ENCODE measurements at places on chromosomes 4 and X.

DNA sequence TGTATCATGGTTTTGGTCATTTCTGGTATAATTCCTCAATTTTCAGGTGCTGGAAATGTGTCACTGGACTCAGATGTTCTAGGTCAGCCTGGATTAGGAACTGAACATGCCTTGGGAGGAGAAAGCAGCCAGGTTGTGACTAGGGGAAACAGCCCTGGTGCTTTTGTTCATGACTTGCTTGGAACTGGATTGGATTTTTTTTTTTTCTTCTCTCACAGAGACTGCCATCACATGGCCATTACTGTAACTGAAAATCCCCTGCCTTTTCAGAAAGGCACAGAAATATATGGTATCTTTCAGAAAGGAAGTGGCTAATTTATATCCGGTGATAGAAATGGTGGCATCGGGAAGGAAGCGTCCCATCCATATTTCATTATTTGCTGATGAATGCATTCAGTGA, 34.6 kb downstream of the SEPTIN11 start:
- DNase-seq, result peak; percentile 34

GRCh38 chr4:15410750-15411149, 17.1 kb upstream of the C1QTNF7 start:
- DNase-seq, result no peak

GRCh38 chr4:109410776-109411175, 22.8 kb upstream of the SEC24B start:
- peak; percentile 36 for DNase-seq

DNA sequence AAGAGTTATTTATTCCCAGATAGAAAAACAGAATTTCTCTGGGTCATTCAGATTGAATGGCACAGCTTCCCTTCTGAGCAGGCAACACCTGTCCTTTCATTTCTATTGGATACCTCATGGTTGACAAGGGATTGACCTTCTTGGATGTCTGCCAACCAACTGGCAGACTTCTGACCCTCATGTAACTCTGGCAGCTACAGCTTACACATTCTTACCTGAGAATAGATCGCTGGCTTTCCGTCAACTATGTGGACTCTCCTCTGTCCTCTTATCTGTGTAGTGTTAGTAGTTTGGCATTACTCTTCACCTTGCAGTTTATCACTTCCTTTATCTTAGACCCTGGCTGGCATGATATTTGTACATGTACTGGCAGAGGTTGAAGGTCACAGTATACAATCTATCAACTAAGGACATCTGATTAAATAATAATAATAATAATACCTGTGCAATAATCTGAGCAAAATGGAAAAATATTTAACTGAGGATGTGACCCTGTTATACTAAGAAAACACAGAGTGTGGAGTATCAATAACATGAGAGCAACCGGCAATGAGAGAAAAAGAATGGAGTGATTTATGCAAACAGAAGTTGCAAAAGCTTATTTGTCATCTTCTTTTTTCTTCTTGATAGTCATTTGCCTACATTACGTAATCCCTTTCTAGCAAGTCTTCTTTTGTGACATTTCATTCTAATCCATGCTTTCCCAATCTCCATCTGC, 1118.2 kb downstream of the ARAP2 start:
- DNase-seq, result no peak

DNA sequence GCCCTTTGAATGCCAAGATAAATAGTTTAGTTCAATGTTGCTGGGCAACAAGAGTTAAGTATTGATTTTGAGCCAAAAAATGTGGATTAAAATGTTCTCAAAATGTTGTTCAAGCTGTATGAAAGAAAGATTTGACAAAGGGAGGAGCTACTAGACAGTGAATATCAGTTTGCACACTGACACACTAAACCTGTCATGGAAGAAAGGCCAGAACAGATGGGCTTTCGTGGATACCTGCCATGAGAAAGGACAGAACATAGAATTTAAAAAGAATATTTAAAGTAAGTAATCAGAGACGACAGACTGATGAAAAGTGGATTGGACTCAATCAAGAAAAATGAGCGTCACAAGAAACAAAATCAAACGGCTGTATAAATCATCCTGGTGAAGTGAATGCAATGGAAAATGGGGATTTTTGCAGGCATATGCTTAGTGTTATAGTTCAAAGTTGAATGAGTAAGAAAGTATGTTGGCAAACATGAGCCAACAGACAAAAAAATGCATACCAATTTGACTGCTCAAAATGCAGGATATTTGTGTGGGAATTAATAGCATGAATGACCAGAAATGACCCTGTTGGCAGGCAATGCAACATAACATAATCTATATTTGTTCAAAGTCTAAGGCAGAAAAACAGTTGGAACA, 7.4 kb downstream of the PCDH18 start:
- DNase-seq, result no peak

DNA sequence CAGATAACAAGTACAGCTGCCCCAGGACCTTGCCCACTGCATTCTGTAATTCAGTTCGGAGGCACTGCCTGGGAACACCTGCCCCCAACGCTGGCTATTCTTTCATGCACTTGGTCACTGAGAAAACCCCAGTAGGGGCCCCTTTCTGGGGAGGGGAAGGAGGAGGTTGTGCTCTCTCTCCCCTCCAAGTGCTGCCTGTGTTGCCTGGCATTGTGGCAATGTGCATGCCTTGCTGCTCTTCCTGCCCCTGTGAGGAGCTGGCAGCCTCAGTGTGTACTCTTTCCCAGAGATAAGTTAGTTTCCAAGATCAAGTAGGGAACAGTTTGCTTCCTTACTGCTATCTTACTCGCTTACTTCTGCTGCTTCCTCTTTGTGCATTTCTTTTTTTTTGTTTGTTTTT, 90.8 kb downstream of the AASDH start:
- DNase-seq, result no peak

DNA sequence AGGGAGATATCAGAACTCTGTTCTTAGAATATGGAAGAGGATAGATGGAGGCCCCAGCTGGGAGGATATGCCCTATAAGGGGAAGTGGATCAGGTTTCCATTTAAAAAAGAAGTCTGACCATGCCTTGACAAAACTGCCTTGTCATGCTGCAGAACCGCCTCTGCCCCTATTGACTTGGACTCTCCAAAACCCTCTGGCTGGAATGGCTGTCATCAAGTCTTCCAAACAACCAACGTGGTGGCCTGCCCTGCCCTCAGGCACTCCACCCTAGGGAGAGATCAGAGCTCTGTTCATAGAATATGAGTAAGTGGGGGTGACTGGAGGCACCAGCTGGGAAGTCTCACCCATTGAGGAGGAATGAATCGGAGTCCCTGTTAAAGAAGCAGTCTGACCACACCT, 114.9 kb downstream of the VSIG4 start:
- peak; percentile 32 for DNase-seq

DNA sequence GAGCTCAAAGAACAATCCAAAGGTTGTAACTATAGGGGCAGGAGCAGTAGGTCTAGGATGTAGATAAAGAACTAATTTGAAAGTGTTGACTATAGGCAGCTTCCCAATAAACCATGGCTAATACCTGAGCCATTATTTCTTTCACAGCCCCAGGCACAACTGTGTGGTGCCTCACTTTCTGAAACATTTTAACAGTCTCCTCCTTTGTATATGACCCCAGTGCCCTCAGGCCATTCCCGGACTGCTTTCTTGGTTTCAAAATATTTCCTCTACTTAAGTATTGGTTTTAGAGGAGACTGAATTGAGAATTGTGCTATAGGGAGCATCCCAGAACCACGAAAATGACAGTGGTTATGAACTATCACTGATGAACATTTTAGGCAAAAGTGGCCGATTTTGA, 728.7 kb downstream of the IL1RAPL1 start:
- peak; percentile 66 for DNase-seq

GRCh38 chr4:116374815-116375214, 710.6 kb downstream of the TRAM1L1 start:
- no peak for DNase-seq

GRCh38 chrX:136209016-136209738, 42.0 kb downstream of the MAP7D3 start:
- DNase-seq, result peak; percentile 53

DNA sequence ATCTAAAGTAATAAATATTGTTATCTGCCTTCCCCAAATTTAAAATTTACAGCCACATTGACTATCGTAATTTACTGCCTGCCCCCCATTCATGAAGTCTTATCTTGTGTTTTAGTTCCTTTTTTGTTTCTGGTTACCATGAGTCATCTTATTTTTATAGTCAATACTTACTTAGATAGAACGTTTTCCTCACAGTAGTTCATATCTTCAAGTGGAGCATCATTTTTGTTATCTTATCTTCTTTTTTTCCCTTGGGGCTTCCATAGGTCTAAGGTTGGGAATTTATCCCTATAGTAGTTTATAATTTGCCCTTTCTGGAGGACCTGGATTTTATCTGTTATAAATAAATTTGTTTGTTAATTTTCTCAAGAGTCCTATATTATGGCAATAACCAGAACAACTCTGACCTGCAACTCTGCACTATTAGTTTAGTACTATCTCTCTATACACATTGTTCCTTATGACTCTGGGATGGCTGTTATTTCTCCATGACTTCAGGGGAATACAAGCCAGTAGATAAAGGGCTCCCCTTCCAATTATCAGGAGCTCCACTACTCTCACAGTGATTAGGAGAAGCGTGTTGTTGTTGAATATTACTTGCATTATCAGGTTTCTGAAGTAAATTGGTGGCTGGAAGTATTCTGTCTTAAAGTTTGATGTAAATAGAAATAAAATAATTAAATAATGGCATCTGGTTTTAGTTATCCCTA, 330.6 kb downstream of the GALNTL6 start:
- DNase-seq, result no peak

GRCh38 chr4:79472036-79472435, 64.0 kb upstream of the GK2 start:
- DNase-seq, result no peak

DNA sequence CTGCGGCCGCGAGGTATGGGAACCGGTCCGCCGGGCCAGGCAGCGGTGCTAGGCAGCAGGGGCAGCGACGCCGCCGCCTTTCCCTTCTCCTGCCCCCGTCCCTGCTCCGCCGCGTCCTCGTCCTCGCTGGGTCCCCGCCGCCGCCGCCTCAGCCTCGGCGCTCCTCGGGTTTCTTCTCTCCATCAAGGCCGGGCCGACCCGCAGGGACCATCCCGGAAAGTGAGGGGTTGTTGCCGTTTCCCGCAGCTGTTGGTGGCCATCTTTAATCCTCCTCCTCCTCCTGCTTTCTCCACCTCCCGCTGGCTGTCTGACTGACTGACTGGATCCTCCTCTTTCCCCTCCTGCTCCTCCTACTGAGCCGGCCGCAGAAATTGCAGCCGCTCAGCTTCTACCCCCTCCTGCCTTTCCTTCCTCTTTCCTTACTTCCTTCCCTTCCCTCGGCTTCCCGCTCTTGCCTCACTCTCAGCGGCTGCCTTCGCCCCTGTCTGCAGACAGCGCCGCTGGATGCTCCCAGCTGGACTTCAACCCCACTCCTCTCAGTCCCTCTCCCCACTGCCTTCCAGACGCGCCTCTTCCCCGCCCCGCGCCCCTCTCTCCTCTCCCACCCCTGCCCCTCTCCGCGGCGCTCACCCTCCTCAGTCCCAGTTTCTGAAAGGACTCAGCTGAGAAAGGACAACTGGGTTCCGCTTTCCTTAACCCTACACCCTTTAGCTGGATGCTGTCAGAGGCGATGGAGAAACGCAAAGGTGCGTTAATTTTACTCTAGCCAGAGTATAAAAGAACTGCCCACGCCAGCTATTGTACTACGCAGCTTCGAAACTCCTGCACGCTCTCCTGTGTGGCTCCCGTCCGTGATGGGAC, at the start of gene WDFY3:
TSS of gene WDFY3 (minus strand) at position 309 of the 861 bp plus-strand sequence. CDS start 106,099 bp downstream, outside the sequence.
- peak; percentile 88 for DNase-seq

- no peak for DNase-seq
Measured at GRCh38 chr4:28277931-28278330, 1417.3 kb downstream of the STIM2 start.

DNA sequence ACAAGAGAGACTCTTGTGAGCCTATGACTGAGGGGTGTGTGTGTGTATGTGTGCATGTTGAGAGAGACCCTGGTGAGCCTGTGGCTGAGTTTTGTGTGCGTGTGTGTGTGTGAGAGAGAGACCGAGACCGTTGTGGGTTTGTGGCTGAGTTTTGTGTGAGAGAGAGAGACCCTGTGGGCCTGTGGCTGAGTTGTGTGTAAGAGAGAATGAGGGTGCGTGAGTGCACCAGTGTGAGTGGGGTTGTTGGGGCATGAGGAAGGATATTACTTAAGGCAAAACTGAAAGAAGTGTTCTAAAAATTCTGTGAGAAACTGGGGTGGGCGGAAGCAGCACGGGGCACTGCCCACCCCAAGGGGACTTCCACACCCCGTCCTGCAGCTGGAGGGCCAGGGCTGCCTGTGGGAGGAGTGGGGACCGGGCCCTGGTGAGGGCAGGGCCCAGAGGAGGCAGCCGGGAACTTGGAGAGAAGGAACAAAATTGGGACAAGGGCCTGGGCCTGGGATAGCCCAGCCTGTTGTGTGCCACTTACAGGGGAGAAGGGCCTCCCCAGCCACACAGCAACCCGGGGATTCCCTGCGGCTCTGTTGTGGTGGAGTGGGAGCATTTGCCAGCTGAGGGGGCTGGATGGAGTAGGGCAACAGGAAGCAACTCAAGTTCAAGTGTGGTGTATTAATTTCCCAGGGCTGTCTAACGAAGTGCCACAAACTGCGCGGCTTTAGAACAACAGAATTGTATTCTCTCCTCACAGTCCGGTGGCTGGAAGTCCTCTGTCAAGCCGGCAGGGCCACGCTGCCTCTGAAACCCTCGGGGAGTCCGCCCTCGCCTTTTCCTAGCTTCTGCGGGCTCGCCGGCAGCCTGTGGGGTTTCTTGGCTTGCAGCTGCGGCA, 22.1 kb downstream of the TMEM131L start:
- no peak for DNase-seq

GRCh38 chrX:10106806-10107205, 50.0 kb upstream of the CLCN4 start:
- no peak for DNase-seq

GRCh38 chrX:41142130-41142910, 57.1 kb downstream of the USP9X start:
- DNase-seq, result no peak

GRCh38 chrX:134484039-134484438, 24.1 kb downstream of the HPRT1 start:
- peak; percentile 70 for DNase-seq

DNA sequence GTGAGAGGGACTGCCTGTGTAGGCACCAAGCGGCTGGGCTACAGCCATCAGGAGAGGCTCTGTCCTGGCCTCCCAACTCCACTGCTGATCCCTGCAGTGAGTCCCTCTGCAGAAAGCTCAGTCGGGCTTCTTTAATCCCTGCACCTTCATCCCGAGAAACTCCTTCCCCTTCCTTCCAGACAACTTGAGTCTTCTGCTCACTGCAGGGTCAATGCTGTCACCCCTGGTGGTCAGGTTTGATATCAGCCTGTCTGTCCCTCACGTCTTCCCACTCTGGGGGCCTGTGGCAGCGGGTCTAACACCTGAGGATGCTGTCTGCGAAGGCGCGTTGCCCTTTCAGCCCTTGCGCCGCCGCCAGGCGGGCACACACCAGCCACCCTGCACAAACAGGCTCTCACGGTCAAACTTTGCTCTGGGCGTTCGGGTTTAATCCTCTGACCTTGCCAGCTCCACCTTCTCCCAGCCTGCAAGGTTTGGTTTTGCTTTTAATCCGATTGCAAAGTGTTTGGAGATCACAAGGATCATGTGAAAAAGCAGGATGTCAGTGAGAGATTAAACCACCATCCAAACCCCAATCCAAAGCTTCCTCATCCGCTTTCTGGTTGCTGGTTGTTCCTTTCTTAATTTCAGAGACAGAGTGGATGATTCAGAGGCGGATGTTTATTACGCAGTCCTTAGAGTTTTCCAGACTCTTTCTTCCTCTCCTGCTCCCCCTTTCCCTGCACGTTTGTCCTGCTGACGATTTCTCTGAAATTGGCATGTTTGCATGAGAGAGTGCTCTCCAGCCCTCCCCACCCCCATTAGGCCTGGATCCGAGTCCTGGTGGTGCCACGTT, 74.8 kb upstream of the SLC34A2 start:
- DNase-seq, result no peak

- peak; percentile 21 for DNase-seq
Measured at GRCh38 chrX:21056622-21057021, 317.6 kb upstream of the CNKSR2 start.

GRCh38 chr4:27154706-27155105, 294.1 kb downstream of the STIM2 start:
- DNase-seq, result peak; percentile 76
